ENCODE measurements at places on chromosomes 5 and 9. TPM values are rescaled to one million over a fixed set of nuclear protein-coding genes. Genes with fewer than 3 reads are reported as not detected.

The ADAMTS16 gene
- 1.0 TPM for total RNA-seq

The ANKRD18B gene
- 0.59 TPM for total RNA-seq

The UNC5A gene
- total RNA-seq, result 0.67 TPM

The SEMA6A gene
- total RNA-seq, result 28.2 TPM

DNA sequence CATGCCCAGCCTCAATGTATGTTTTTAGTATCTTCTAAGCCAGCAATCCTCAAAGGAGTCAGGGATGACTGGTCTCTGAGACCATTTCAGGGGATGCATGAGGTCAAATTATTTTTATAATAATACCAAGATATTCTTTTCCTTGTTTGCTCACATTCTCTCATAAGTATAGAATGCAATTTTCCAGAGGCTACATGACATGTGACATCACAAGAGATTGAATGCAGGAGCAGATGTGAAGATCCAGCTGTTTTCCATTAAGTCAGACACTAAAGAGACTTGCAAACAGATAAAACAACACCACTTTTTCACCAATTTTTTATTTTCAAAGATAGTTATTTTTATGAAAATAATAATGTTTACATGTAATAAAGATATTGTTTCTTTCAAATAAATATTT lies 22.0 kb upstream of the FREM1 start:
- H3K4me1 ChIP-seq, result no peaks in the 10 kb centered on the region
- no peaks in the 10 kb centered on the region for H3K36me3 ChIP-seq
- H3K27me3 ChIP-seq, result no peaks in the 10 kb centered on the region
- no peak for DNase-seq
- H3K4me3 ChIP-seq, result no peak overlapping the region

DNA sequence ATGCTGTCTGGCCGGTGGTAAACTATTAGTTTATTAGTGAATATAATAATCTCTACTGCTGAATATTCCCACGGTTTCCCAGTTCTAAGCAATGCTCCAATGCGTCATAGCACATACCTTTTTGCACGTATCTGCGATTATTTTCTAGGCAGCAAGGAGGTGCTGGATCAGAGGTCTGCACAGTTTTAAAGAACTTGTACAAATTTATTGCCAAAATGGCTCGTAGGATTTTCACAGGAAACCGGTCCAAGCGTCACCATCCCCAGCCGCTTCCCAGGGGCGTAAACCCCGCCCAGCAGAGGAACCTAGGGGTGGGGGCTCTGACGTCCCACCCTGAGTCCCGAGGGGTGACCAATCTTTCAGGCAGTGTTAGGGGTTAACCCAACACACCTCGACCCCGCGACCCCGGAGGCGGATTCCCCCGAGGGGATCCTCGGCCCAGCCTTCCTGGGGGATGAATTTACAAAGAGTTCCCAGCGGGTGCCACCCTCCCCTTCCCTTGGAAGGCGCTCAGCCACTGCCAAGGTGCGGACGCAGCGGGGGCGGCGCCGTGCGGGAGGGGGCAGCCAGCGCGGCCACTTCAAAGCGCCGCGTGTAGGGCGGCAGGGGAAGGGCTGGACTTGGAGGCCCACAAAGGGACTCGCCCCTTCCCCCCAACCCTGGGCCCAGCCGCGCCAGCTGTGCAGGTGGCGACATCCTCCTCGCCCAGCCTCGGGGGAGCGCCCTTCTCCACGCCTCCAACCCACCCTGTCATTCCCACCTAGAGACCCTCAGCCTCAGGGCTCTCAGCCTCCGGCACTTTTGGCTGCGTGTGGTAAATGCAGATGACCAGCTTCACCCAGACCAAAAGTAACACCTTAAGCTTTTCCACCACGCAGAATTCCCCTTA lies 43.5 kb upstream of the TCF7 start:
- H3K4me1 ChIP-seq, result peaks cover 7% of the 10 kb centered on the region
- H3K27me3 ChIP-seq, result no peaks in the 10 kb centered on the region
- H3K36me3 ChIP-seq, result no peaks in the 10 kb centered on the region
- no peak overlapping the region for H3K27ac ChIP-seq

- H3K4me1 ChIP-seq, result no peaks in the 10 kb centered on the region
- no peak overlapping the region for H3K27ac ChIP-seq
- H3K4me3 ChIP-seq, result no peak overlapping the region
- no peaks in the 10 kb centered on the region for H3K36me3 ChIP-seq
Measured at GRCh38 chr9:135045928-135046738, 41.3 kb upstream of the OLFM1 start.

GRCh38 chr5:90650767-90651166 lies 92.2 kb downstream of the ADGRV1 start:
- no peaks in the 10 kb centered on the region for H3K4me1 ChIP-seq
- H3K27ac ChIP-seq, result no peak overlapping the region
- no peaks in the 10 kb centered on the region for H3K27me3 ChIP-seq
- H3K4me3 ChIP-seq, result no peak overlapping the region
- H3K36me3 ChIP-seq, result no peaks in the 10 kb centered on the region

GRCh38 chr5:26737348-26738265 lies 300.8 kb downstream of the CDH9 start:
- no peaks in the 10 kb centered on the region for H3K4me1 ChIP-seq
- no peaks in the 10 kb centered on the region for H3K36me3 ChIP-seq
- DNase-seq, result no peak
- H3K27ac ChIP-seq, result no peak overlapping the region
- no peak overlapping the region for H3K4me3 ChIP-seq
- H3K27me3 ChIP-seq, result no peaks in the 10 kb centered on the region

GRCh38 chr5:168401226-168401625 lies 85.0 kb upstream of the RARS1 start:
- no peak overlapping the region for H3K4me3 ChIP-seq
- H3K27me3 ChIP-seq, result no peaks in the 10 kb centered on the region
- no peak overlapping the region for H3K27ac ChIP-seq
- H3K36me3 ChIP-seq, result peaks cover 9% of the 10 kb centered on the region
- no peaks in the 10 kb centered on the region for H3K4me1 ChIP-seq
- DNase-seq, result no peak

GRCh38 chr9:107281922-107282667 lies 984 bp upstream of the RAD23B start:
- peak overlapping the region; percentile 41 for H3K27ac ChIP-seq
- H3K4me1 ChIP-seq, result peaks cover 28% of the 10 kb centered on the region
- H3K27me3 ChIP-seq, result no peaks in the 10 kb centered on the region
- no peaks in the 10 kb centered on the region for H3K36me3 ChIP-seq
- H3K4me3 ChIP-seq, result peak overlapping the region; percentile 43

GRCh38 chr9:86163503-86163902 lies 64.1 kb upstream of the GOLM1 start:
- no peaks in the 10 kb centered on the region for H3K27me3 ChIP-seq
- no peaks in the 10 kb centered on the region for H3K36me3 ChIP-seq
- DNase-seq, result no peak

DNA sequence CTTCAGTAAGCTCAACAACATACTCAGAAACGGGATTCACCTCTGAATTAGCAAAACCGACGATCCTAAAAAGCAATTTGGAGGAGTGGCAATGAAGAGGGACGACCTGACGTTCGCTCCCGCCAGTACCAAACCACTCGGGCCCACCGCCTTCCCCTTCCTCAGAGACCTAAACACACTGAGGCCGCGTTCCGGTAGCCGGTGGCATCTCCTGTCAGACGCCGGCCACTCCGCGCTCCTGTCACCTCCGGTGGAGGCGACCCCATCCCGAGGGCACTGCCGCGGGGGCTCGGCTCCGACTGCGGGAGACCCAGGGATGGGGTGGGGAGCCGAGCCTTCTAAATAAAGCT lies 617 bp downstream of the PPP6C start:
- no peaks in the 10 kb centered on the region for H3K27me3 ChIP-seq
- peak; percentile 36 for DNase-seq
- peak overlapping the region; percentile 91 for H3K27ac ChIP-seq
- no peaks in the 10 kb centered on the region for H3K36me3 ChIP-seq
- peaks cover 43% of the 10 kb centered on the region for H3K4me1 ChIP-seq

DNA sequence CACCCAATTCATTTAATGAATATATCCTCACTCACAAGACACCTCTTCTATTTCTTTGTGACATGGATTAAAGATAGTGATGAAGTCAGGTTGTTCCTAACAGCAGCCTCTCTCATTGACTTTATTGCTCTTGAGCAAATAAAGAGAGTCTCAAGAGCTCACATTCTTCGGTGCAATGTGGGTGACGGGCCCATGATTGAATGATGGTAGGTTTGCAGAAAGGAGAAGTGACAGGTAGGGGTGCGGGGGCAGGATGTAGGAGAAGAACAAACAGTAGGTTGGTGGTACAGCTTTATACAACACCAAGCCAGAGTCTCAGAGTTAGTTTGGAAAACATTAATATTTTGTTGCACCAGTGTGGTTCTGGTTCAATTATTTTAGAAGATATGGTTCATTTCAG lies 122.2 kb downstream of the SLIT3 start:
- no peak overlapping the region for H3K4me3 ChIP-seq
- H3K36me3 ChIP-seq, result no peaks in the 10 kb centered on the region
- H3K27ac ChIP-seq, result peak overlapping the region; percentile 18
- peaks cover 19% of the 10 kb centered on the region for H3K4me1 ChIP-seq
- peak; percentile 31 for DNase-seq
- no peaks in the 10 kb centered on the region for H3K27me3 ChIP-seq

DNA sequence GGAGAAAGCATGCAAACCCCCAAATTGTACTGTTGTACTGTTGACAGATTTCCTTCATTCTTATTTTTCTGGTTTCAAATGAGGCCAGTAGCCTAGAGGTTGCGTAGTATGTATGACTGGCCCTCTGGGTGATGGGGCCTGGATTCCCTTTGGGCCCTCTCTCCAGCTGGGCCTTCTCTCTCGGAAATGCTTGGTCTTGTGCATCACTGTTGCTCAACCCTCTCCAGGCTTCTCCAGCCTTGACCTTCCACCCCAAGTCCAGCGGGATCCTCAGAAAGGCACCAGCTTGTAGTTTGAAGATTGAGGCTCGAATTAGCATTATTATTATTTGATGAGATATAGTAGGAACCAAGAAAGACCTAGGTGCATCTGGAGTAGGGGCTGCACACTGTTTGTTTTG lies 87.0 kb downstream of the ANGPTL2 start:
- no peak for DNase-seq
- no peaks in the 10 kb centered on the region for H3K27me3 ChIP-seq
- H3K4me1 ChIP-seq, result peaks cover 32% of the 10 kb centered on the region

DNA sequence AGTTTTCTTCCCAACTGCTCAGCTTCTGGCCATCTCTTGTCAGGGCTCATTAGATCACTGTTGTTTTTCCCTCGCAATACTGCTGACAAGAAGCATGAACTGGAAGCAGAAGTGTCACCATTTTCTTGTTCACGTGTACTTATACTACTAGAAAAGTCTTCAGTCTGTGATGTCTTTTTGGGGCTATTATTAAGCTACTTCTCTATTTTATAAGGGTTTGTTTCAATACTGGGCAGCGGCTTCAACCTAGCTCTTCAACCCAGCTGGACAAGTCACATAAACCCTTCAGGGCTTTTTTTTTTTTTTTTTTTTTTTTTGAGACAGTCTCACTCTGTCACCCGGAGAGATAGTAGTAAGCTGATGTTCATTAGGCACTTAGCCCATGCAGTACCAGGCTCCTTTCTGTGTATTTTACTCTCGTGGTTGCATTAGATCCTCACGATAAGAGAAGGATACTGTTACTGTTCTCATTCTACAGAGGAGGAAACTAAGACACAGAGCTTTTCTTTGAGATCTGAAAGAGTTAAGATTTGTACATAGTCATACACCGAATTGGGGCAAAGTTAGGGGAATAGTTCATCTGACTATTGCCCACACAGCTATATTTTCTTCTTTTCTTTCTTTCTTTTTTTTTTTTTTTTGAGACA lies 20.5 kb downstream of the RAPGEF1 start:
- DNase-seq, result no peak
- H3K27ac ChIP-seq, result no peak overlapping the region
- H3K27me3 ChIP-seq, result no peaks in the 10 kb centered on the region
- no peaks in the 10 kb centered on the region for H3K36me3 ChIP-seq
- H3K4me3 ChIP-seq, result no peak overlapping the region
- peaks cover 24% of the 10 kb centered on the region for H3K4me1 ChIP-seq

DNA sequence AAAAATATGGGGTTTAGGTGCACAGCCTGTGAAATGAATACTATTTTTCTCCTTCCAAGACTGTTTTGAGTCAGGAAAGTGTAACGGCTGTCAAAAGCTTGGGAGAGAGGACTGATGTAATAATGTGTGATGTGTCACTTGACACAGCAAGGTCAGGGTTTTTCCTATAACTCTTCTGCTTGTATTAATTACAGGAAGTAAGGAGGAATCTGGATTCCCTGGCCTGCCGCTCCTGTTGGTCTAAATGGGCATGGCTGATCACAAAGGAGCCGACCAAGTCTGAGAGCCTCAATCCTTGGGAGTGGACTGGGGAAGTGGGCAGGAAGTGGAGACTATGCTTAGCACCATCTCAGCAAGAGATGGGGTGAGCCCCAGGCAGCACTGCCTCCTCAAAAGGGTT lies 16.7 kb upstream of the SLC28A3 start:
- H3K27me3 ChIP-seq, result no peaks in the 10 kb centered on the region
- no peak overlapping the region for H3K4me3 ChIP-seq
- DNase-seq, result no peak
- no peaks in the 10 kb centered on the region for H3K36me3 ChIP-seq
- no peaks in the 10 kb centered on the region for H3K4me1 ChIP-seq
- H3K27ac ChIP-seq, result no peak overlapping the region

GRCh38 chr9:122827761-122828093 lies 661 bp downstream of the PDCL start:
- H3K4me3 ChIP-seq, result peak overlapping the region; percentile 88
- H3K27ac ChIP-seq, result peak overlapping the region; percentile 96
- peaks cover 16% of the 10 kb centered on the region for H3K4me1 ChIP-seq
- no peaks in the 10 kb centered on the region for H3K27me3 ChIP-seq
- no peak for DNase-seq

GRCh38 chr5:95989283-95990048 lies 27.8 kb upstream of the ELL2 start:
- no peaks in the 10 kb centered on the region for H3K27me3 ChIP-seq
- no peaks in the 10 kb centered on the region for H3K36me3 ChIP-seq
- H3K27ac ChIP-seq, result no peak overlapping the region
- H3K4me3 ChIP-seq, result no peak overlapping the region
- H3K4me1 ChIP-seq, result peaks cover 20% of the 10 kb centered on the region

- no peak for DNase-seq
- H3K27ac ChIP-seq, result no peak overlapping the region
- no peaks in the 10 kb centered on the region for H3K4me1 ChIP-seq
Measured at GRCh38 chr5:15566789-15567188, 66.8 kb downstream of the FBXL7 start.
